ENCODE measurements at places on chromosomes 1 and 21.

GRCh38 chr1:232011961-232012360 lies 385.4 kb downstream of the DISC1 start:
- DNase-seq, result no peak

- no peak for DNase-seq
Observed at GRCh38 chr1:246306415-246307037, 200.6 kb downstream of the SMYD3 start.

DNA sequence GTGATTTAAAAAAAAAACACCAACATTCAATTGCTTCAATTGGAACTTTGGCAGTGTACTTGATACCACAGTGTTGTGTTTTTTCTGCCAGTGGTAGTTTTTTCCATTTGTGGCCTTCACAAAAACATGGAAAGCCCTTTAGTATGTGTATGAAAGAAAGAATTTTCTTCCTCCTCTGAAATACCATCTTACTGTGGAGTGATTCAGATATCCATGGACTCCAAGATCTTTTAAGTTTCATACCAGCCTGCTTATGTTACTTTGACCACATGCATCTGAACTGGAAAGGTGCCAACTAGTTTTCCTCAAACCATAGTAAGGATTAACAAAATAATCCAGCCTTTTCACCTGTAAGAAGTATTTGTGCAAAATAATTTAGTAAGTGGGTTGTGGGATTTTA lies 3.4 kb downstream of the PPP2R5A start:
- peak; percentile 17 for DNase-seq

- no peak for DNase-seq
Observed at GRCh38 chr1:96559181-96559580, 162.4 kb upstream of the PTBP2 start.

DNA sequence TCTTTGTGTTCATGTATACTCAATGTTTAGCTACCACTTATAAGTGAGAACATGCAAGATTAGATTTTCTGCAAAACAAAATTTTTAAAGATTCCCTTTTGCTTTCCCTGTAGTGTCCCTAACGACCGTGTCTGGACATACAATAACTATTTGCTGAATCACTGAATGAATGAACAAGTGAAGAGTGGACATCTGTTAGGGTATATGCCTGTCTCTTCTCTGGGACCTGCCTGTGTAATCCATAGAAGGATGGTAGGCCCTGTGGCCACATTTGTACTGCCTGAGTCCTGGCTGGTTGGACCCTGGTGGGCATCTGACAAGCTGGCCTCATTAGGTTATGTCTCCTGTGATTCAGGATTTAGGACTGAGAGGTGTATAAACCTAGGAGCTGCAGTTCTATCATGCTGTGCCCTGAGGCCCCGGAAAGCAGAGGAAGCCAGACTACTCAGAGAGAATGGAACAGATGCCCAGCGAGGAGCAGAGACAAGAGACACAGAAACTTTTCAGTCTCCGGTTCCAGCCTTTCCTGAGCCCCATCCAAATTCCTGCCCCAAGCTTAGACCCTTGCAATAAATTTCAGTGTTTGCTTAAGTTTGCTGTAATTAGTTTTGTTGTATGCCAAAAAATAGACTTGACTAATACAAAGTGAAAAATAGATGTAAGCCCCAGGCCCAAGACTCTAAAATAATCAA lies 7.5 kb upstream of the NCF2 start:
- DNase-seq, result no peak

GRCh38 chr1:26971590-26971989 lies 11.3 kb upstream of the KDF1 start:
- DNase-seq, result no peak

DNA sequence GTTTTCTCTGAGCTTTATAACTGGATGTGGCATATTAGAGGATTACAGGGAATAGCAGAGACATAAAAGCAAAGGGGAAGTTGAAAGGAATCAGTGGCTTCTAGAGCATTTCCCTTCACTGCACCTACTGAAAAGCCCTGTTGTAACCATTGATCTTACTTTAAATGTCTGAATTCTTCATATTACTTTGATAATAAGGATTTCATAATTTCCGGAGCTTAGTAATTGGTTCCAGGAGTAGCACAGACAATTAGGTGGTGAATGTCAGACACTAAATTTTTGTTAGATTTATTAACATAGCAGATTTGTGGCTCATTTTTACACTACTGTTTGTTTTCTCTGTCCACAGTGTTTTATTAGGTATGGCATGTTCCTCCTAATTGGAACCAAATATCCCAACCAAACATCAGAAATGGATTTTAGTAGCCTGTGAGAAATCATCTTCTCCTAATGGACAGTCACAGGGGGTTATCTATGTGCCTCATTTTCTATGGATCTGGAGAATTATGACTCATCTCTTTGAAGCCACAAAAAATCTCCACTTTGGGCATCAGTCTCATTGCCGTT lies 100.5 kb downstream of the GIPC2 start:
- DNase-seq, result no peak

DNA sequence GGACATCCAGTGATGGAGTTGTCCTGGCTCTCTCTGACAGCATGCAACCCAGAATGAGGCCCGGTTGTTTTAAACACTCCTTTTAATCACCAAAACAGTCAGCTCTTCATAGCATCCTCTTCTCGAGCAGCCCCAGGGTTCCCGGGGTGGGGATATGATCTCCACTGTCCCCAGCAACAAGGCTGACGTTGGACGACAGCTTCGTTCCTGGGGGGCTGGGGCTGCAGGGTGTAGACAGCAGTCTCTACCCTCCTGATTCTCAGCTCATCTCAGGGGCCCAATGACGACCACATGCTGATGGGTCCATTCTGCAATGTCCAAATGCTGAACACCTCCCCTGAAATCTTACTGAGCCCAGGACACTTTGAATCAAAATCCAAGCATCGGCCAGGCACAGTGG lies 27.0 kb downstream of the TRIM11 start:
- no peak for DNase-seq

GRCh38 chr1:94953746-94954145 lies 26.8 kb upstream of the CNN3 start:
- DNase-seq, result no peak

- no peak for DNase-seq
Observed at GRCh38 chr1:101929343-101929742, 67.4 kb downstream of the OLFM3 start.

- DNase-seq, result no peak
Observed at GRCh38 chr1:221439008-221439746, 302.7 kb downstream of the DUSP10 start.

DNA sequence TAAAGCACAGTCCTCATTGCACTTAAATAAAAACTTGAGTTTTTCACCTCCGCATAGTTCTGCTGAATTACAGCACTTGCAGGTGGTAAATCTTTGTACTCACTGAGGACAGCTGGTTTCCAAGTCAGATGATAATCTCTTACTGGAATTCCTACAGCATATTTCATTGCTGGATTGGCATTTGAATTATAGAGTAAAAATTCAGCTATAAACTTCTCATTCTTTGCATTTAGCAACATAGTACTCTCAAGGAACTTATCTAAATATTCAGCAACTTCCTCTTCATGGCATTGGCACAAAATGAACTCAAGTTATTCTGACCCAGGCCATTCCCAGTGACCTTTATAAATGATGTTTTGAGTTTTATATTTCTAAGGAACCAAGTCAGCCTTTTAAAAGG lies 23.4 kb downstream of the GORAB start:
- DNase-seq, result no peak

DNA sequence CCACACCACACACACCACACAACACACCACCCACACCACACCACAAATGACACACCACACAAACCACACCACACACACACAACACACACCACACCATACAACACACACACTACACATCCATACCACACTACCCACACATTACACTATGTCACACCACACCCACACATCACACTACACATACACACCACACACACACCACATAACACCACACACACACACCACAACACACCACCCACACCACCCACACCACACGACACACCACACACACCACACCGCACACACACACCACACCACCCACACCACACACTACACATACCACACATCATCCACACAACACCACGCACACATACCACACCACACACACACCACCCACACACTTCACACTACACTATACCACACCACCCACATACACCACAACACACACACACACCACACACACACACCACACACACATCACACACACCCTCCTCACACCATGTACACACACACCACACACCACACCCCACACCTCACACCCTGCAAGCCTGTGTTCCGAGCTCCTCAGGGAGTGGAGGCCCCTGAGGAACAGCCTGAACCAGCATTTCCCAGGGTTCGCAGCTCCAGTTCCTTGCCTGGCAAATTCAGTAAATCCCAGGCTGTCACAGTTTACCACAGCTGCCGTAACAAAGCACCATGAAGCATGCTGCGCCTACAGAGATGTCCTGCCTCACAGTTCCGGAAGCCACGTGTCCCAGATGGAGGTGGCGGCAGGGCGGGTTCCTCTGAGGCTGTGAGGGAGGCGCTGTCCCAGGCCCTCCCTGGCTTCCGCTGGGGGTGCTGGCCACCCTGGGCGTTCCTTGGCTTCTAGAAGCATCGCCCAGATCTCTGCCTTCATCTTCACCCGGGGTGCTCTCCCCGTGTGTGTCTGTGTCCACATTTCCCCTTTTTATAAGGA lies 69.8 kb upstream of the ATP5PO start:
- peak; percentile 18 for DNase-seq

Measured in tongue (tissue), 3 donors.